ENCODE measurements at places on chromosomes 16 and 17.
A peak's percentile ranks its signal among the peaks of the same experiment; 100 is the strongest.

- no peak for DNase-seq
Measured at GRCh38 chr16:85861095-85861825, 37.7 kb upstream of the IRF8 start.

DNA sequence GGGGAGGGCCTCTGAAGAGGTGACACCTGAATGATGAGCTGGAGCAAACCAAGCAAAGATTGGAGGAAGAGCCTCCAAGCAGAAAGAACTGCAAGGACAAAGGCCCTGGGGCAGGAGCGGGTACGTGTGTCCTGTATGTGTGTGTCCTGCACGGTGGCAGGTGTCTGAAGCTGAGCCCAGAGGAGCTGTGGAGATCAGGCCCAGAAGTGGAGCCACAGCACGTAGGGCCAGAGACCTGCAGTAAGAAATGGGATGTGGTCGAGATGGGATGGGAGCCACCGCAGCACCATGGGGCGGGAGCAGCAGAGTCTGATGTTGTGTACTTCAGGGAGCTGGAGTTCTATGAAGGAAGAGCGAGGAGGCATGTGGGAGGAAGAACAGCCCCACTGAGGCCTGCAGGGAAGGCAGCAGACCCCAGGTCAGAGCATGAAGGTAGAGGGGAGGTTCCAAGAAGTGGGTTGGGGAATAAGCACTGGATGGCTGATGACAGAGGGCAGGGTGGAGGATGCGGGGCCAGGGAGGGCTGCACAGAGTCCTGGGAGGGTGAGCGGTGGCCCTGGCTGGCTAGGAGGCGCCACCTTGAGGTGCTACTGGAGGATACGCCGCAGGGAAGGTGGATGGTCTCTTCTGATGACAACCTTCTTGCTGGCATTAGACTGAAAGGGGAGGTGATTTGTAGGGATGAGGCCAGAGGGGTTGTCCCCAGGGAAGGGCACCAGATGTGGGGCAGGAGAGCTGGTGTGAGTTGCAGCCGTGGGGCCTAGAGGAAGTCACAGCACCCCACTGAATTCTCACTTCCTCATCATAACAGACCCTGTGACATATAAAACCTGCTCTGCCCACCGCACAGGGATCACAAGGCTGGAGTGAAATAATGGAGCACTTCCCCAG is 10.6 kb upstream of the CETP start:
- peak; percentile 79 for DNase-seq

DNA sequence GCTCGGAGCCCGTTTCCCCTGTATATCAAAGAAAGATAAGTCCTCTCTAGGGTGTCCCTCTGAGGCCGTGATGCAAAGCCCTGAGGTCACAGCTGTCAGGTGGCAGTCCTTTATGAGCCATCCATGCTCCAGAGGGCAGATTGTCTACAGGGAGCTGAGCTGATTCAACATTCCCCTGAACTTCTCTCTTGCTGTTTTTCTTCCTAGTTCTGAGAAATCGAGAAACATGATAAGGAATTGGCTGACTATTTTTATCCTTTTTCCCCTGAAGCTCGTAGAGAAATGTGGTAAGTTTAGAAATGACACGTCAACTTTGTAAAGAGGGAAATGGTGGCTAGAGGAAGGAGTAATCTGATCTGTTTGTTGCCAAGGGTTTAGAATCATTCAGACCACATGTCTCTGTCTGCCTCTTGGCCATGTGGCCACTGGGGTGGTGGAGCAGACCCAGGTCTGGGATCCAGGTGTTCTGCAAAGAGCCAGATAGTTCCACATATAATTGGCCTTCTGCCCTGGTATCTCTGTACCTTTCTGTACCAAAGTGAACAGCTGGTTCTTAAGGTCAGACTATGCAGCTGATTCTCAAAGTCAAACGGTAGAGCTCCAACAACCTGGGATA is 3.5 kb downstream of the CTNS start:
- DNase-seq, result no peak

DNA sequence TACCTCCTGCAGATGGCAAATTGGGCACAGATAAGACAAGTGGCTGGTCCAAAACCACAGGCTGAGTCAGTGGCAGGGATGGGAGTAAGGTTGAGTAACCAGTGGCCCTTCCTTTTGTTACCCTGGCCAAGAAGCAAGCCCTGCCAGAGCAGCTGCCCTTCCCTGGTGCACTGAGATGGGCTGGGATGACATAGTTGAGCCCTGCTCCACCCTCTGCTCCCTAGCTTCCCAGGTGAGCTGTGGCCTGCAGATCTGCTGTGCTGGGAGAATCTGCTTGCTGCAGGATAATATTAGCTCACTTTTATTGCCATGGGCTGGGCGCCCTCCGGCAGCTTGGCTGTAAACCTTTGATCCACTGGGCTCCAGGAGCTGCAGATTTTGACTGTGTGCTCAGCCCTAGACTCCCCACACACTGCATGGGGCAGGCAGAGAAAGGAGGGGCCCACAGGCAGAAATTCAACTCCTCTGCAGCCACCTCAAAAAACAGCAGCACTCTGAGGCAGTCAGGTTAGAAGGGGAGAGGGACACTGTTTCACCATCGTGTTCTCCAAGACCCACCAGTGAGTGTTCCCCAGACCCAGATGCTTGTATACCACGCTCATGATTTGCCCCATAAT is 101.8 kb downstream of the CBLN1 start:
- no peak for DNase-seq

DNA sequence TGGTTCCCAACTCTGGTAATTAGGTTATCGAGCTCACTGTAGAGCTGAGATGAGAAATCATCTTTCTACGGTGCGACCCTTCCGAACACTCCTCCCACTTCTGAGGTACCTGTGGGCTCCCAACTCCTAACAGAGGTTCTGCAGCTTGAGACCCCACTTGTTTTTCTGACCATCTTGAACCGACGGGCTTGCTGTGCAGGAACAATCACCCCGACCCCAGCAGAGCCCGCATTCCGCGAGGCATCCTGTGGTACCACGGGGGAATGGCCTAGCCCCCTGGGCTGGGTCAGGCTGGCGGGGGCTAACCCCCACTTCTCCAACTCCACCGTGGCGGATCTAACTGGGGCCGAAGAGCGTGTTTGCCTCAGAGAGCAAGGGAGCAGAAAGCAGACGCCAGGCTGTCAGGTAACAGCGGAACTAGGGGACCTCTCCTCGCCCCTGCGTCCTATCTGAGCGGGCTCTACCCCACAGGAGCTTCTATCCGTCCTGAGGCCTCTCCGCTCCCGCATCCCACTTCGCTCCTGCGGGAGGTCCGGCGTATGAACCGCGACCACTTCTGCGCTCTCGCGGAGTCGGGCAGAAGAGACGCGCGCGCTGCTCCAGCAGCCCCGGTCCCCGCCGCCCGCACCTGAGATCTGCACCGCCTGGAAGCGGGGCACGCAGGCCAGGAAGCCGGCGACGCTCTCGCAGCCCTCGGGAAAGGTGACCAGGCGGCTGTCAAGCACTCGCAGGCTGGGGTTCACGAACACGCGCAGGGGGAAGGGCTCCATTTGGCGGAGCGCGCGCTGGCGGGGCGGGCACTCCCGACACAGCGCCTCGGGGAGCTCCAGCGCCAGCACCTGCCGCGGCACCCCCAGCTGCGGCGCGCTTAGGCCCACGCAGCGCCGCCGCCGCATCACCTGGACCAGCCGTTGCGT is 761 bp downstream of the PDF start:
- DNase-seq, result peak; percentile 86

GRCh38 chr17:68228817-68229570 is 18.8 kb upstream of the AMZ2 start:
- DNase-seq, result no peak

DNA sequence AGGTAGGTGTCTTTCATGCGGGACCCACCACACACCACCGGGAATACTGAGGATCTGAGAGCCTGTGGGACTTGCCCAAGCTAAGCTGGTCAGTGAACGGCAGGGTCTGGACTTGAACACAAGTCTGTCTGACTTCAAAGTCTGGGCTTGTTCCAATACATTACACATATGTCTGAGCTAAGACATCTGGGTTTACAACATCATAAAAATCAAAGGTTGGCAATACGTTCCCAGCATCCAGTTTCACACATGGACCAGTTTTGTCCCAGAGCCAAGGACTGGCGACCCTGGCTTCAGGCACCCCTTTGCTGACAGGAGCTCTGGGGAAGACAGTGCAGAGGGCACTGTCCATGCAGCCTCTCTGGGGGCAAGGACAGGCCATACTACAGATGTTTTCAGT is 27.9 kb upstream of the AXIN2 start:
- no peak for DNase-seq
